AG10803 (cell line): ENCODE measurements at places on chromosomes 6 and 20.
A peak's percentile ranks its signal among the peaks of the same experiment; 100 is the strongest.

DNA sequence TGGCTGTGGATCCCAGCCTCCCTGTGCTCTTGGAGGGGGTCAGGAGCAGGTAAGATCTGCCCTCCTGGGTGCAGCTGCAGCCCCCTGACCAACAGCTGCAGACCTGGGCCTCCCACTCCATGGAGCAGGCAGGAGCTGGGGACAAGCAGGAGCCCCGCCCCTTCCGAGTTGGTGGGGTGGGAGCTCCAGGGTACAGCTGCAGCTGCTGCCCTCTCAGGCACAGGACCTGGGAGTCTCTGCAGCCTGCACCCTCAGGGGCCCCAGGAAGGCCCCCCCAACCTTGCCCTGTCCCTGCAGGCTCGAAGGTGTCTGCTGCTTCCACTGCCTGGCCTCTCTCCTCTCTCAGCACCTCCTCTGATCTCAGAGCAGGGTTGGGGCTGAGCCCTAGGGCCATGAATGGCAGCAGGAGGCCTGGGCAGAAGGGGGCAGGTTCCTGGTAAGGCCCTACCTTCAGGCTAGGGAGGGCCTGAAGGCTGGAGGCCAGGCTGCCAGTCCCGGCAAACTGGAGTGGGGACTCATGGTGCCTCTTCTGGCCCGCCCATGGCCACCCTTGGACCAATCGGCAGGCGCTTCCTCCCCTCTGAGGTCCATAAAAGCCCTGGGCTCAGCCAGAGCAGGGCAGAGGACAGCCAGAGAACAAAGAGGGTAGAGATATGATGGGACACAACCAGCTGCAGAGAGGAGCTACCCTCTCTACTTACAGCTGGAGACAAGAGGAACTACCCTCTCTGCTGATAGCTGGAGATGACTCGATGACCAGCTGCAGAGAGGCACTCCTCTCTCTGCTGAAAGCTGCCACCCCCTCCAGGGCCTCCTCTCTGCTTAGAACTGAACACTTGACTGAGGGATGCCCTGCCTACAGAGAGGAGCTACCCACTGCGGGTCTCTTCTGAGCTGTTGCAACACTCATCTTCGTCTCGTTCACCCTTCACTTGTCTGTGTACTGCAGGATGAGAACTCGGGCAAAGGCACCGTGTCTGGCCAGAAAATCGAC, 7.8 kb upstream of the PACSIN1 start:
- no peak for DNase-seq

GRCh38 chr20:53699906-53700305, 106.3 kb upstream of the ZNF217 start:
- DNase-seq: no peak

DNA sequence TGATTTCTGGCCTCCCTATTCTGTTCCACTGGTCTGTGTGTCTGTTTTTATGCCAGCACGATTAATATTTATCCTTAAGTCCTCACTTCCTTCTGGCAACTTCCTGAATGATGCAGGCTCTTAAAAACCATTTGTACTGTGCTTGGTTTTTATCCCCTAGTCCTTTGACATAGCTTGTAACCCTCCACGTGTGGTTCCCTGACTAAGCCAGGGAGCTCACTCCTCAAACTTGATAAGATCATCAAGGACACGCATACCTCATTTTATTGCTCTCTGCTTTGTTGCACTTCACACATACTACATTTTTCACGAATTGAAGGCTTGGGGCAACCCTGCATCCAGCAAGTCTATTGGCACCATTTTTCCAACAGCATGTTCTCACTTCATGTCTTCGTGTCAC, 166.4 kb upstream of the UST start:
- DNase-seq: no peak

- DNase-seq: no peak
These were observed 94.7 kb downstream of the RNF144B start for GRCh38 chr6:18481870-18482269.

DNA sequence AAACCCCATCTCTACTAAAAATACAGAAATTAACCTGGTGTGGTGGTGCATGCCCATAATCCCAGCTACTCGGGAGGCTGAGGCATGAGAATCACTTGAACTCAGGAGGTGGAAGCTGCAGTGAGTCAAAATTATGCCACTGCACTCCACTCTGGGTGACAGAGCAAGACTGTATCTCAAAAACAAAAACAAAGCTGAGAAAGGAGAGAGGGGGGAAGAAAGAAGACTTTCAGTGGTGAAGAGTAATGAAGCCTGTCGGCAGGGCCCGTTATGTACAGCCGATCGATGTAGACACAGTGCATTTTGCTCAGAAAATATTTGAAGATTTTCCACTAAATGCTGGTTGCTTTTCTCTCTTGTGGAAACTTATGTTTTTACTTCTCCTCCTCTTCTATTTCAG, 13.8 kb downstream of the VAPB start:
- no peak for DNase-seq

DNA sequence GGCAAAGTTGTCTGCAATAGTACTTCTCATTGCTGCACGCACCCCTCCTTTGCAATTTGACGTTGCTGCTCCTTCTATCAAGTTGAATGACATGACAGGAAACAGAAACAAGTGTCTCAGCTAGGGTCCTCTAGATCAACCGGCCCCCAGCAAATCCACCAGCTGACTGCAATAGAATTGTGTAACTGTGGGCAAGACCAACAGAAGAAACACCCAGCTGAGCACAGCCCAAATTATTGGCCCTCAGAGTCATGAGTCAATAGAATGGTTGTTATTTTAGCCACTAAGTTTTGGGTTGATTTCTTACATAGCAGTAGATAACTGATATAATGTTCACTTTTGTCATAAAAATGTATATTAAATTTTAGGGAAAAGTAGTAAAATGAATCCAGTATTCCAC, 202.7 kb downstream of the MAFB start:
- no peak for DNase-seq

DNA sequence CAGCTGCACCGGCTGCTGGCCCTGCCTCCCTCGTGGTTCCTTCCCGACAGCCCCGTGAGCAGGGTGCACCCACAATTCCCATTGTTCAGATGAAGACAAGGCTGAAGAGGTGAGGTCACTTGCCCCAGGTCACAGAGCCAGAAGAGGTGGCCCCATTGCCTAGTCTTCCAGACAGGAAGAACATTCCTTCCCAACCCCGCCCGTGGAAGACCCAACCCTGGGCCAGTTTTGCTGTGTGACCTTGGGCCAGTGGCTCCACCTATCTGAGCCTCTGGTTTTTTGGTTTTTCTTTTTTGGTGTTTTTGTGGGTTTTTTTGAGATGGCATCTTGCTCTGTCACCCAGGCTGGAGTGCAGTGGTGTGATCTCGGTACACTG, 61.7 kb downstream of the RIPOR3 start:
- no peak for DNase-seq

- peak; percentile 85 for DNase-seq
These were observed 4.6 kb downstream of the SMIM29 start for GRCh38 chr6:34243901-34244884.

- no peak for DNase-seq
These were observed 239.9 kb upstream of the CEP162 start for GRCh38 chr6:84467296-84467695.

DNA sequence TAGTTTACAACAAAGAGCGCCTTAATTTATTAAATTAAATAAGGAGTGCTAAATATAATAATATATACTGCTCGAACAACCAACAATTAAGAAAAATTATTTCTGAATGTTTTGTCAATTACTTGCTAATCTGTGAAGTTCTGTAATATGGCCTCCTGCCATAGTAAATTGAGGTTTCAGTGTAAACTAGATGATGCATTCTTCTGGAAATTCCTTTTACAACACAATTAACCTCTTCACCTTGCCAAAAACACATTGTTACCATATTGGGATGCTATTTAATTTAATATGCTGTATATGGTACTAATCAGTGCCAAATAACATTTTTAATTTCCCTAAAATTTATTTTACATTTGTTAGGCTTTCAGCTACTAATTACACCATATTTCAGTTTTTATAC, 808.4 kb upstream of the CITED2 start:
- peak; percentile 68 for DNase-seq

DNA sequence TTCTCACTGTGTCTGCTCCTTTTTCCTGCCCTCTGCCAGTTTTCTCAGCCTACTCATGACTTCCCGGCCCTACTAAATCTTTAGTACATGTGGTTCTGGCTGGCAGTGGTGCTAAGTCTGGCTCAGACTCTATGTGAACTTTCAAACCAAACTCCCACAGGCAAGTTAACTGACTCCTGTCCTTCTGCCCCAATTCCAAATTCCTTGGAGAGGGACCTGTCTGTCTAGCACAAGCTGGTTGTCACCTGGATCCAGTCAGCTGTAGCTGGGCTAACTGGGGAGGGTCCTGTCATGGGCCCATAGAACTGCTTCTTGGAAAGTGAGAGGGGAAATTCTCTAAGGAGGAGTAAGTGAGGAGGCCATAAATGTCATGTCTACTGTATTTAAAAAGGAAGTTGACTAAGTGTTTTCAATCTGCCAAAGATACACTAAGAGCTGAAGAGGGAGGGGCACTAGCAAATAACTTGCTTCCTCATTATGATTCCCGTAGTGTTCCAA, 240.1 kb downstream of the KCNQ5 start:
- DNase-seq: peak; percentile 77

GRCh38 chr20:58219342-58219700, 9.1 kb downstream of the ANKRD60 start:
- DNase-seq: peak; percentile 88

- DNase-seq: peak; percentile 12
These were observed 107.4 kb upstream of the MAP7 start for GRCh38 chr6:136657666-136658065.

DNA sequence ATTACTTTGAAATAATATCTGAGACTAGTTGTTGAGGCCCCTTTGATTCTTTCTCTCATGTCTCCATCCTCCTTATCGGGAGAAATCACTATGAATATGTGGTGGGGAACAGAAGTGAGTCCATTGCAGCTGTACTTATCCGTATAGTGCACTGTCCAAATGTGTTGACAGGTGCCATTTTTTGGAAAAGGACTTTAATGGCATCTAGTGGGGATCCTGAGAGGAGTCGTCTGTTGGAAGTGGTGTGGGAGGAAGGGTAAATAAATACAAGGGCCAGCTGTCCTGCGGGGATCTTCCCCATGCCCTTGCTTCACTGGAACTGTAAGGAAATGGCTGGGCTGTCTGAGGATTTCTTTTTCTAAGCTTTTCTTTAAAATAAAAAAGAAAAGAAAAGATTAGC, 19.4 kb downstream of the TPX2 start:
- DNase-seq: no peak

DNA sequence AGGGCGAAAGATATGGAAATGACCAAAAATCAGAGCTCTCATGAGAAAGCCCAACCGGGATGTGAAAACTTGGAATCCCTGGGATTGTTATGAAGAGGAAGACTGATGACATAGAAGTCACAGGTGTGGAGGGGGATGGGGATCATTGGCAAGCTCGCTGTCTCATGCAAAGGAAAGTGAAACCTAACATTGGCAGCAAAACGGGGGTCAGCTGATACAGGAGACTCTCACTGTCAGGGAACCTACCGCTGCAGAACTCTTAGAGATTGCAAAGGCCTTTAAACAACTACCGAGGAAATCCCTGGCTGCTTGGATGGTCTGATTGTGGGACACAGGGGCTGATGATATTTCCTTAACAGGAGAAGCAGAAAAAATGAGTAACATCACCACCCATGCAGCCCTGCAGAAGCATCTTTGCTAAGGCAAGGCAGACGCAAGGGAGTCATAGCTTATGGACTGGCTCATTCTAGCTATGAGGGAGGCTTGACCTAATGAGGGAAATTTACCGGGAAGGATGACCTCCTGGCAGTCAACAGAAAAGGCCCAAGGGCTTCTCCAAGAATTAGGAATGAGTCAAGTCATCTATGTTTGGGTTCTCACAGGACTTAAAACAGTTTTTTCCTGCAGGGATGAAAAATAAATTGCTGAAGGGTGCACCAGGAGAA, 7.0 kb downstream of the MUC21 start:
- DNase-seq: no peak

DNA sequence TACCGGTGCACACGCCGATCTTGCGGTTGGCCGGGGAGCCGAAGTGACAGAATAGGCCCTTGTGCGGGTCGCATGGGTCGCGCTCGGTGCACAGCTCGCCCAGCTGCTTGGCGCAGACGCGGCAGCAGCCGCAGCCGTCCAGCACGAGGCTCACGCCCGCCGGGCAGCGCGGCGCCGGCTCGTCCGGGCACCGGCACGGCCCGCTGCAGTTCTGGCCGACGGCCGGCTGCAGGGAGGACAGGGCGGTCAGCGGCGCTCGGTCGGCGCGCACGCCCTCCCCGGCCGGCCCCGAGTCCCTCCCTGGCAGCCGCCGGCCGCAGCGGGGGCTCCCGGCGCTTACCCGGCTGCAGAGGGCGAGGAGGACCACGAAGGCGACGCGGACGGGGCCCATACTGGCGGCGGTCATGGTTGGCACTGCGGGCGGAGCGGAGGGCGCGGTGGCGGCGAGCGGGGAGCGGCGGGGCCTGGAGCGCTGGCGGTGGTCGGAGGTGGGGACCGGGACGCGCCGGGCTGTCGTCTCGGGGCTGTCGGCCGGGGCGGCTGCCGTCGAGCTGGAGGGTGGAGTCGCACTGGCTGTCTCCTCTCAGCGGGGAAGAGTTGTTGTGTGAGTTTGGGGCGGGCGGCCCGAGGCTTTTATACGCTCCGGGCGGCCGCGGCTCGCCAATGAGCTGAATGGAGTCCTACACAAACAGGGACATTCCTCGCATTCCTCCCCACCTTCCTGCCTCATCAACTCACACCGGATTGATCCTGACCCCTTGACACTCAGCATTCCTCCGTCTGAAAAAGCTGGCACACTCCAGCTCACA, at the start of gene CCN2:
TSS of gene CCN2 (minus strand) at position 606 of the 809 bp plus-strand sequence. CDS start at position 406, 200 bp downstream.
- peak; percentile 100 for DNase-seq

- peak; percentile 59 for DNase-seq
These were observed 127.5 kb downstream of the PKHD1 start for GRCh38 chr6:51959744-51960383.

DNA sequence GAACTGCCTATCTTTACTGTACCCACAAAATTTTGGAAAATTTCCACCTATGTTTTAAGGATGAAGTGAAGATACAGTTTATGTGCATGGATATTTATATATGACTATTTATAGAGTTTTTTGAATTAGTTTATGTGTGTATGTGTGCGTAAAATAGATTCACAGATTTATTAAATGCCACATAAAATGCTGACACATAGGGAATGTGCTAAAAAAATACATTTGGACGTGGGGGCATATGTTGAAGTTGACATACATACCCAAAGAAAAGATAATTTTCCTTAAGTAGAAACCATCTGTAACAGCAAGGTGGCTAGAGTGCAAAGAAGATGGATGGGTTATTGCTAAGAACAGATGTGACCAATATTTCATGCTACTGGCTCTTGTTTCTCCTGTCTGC, 302.1 kb upstream of the RNF217 start:
- DNase-seq: no peak

- DNase-seq: no peak
These were observed 23.7 kb downstream of the TGM2 start for GRCh38 chr20:38141204-38141888.

GRCh38 chr6:165806126-165806810, 143.2 kb upstream of the PDE10A start:
- DNase-seq: no peak
